ENCODE measurements at places on chromosomes 5 and 9. TPM values are rescaled to one million over a fixed set of nuclear protein-coding genes. Genes with fewer than 3 reads are reported as not detected.

- DNase-seq: peak; percentile 79
Observed at GRCh38 chr5:95822542-95823181, at the start of gene GLRX. TSS of gene GLRX (minus strand) at chr5:95822726. CDS start at chr5:95822662, 64 bp downstream.

- no peak for DNase-seq
Observed at GRCh38 chr9:37675661-37676060, 24.9 kb downstream of the FRMPD1 start.

GRCh38 chr5:149298842-149299404 lies 27.3 kb downstream of the AFAP1L1 start:
- peak; percentile 97 for DNase-seq

DNA sequence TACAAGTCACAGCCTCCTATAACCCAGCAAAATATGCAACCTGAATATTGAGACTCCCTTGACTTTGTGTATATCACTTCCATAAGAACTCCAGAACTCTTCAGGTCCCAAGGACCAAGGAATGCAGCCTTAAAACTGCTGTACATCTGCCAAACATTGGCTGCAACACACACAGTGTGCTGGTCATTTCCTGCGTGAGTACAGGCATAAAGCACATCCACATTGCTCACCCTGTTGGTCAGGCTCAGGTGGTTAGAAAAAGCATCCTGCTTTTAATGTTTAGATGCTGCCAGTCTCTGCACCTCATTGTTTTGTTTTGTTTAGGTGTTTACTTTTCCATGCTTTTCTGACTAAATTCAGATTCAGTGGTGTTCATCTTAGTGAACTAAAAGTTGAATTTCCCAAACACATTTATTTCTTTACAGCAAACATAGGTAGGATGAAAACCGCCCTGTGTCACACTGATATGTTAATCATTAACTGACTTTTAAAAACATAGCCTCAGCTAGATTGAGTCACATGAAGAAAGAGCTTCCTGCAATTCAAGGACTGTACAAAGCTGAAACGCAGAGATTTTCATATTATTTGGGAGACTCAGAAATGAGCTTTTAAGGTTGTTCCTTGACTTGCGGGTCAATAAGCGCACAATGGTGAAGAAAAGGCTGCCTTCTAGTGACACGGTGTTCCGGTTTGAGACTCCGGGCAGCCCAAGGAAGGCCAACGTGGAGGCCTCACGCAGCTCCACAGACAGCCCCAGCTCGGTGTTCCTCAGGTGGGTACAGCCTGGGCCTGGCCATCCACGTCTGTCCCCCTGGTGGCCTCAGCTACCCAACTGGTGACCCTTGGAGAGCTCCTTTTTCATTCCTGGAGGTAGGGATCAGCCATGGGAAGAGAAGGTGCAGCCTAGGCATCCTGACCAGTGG lies 52.2 kb upstream of the GRAMD2B start:
- no peak for DNase-seq

DNA sequence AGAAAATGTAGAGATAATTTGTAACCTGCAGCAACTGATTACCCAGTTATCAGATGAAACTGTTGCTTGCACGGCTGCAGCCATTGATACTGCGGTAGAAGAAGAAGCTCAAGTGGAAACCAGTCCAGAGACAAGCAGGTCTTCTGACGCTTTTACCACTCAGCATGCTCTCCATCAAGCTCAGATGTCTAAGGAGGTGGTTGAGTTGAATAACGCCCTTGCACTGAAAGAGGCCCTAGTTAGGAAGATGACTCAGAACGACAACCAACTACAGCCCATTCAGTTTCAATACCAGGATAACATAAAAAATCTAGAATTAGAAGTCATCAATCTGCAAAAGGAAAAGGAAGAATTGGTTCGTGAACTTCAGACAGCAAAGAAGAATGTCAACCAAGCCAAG lies 1.7 kb downstream of the KIF4B start:
- DNase-seq: peak; percentile 15

DNA sequence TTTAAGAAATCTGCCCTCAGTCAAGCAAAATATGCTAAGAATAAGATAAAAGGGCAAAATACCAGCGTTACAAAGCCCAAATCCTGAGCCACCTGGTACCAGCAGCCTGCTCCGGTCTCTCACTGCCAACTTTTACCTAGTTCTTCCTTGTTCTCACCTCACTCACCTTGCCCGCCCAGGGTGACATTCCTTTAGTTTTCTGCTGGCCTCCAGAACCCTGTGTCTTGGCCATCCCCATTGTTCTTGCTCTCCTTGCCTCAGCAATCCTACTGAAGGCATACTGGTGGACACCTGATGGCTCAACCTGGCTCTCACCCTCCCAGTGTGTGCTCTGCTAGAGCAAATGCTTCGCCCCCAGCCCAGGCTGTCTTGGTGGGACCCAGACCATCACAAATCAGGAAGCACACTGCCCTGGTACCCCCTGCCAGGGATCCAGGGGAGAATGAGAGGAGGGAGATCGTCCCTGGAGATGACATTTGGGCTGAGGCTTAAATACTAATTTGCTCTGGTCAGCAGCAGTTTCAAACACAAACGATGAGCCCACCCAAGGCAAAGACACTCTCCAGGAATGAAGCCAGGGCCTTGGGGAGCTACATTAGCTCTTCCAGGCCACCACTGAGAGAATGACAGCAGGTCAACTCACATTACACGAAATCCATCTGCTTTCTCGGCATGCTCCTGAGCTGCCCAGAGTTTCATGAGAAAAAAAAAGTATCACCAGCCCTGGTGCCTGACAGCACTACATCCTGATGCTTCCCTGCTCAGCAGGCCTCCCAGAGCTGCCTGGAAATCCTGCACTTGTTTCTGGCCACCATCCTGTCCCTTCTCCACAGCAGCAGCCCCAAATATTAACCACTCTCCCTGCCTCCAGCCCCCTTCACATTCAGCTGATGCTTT lies 12.2 kb upstream of the SEPTIN8 start:
- DNase-seq: no peak

DNA sequence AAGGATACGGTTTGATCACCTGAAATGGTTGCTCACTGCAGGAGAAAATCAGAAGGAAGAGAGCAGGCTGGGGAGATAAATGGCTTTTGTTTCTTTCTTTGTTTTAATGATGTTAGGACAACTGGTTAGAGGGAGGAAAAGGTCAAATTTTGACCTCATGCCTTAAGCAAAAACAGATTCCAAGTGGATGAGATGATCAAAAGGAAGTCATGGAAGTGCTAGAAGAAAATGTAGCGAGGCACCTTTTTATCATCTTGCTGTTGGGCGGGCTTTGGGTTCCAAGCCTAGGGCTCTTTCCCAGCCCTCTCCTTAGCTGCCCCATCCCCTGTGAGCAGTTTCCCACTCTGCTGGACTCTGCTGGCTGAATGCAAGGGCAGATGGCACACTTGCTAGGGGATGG lies 127.9 kb downstream of the ADAMTS2 start:
- no peak for DNase-seq

DNA sequence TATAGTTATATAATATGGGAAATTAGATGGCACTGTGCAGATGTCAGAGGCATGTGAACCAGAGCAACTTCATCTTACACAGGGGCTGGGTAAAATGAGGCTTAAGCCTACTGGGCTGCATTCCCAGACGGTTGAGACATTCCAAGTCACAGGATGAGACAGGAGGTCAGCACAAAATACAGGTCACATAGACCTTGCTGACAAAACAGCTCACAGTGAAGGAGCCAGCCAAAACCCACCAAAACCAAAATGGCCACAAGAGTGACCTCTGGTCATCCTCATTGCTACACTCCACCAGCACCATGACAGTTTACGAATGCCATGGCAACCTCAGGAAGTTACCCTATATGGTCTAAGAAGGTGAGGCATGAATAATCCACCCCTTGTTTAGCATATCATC lies 479.4 kb downstream of the TLR4 start:
- no peak for DNase-seq

GRCh38 chr9:92718086-92719001 lies 46.3 kb downstream of the BICD2 start:
- no peak for DNase-seq

- DNase-seq: peak; percentile 41
Observed at GRCh38 chr9:137085920-137086530, 760 bp upstream of the MAN1B1 start.

GRCh38 chr5:1666221-1666620 lies 133.4 kb downstream of the MRPL36 start:
- no peak for DNase-seq

DNA sequence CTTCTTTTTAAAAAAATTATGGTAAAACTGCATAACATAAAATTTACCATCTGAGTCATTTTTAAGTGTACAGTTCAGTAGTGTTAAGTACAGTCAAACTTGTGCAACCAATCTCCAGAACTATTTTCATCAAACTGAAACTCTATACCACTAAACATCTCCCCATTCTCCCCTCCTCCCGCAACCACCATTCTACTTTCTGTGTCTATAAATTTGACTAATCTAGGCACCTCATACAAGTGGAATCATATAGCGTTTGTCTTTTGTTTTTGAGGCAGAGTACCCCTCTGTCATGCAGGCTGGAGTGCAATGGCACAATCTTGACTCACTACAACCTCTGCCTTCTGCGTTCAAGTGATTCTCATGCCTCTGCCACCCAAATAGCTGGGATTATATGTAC lies 24.0 kb upstream of the EBF1 start:
- no peak for DNase-seq

DNA sequence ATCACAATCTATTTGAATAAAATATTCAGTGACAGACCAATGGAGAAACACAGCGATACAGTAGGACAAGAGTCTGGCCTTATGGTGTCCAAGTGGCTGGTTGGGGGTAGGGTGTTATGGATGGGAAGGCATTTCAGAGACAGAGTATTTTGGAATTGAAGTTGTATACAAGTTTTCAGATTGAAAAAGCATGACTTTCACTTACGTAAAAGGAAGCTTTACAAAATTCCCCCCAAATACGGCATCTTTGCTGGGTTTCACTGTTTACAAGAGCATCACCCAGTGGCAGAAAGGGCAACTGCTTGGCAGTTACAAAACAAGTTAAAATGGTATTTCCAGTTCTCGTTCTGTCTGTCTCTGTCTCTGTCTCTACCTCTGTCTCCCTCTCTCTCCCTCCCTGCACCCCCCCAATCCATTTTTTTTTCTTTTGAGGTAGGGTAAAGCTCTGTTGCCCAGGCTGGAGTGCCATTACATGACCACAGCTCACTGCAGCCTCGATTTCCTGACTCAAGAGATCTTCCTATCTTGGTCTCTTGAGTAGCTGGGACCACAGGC lies 86.2 kb downstream of the PTPN3 start:
- DNase-seq: peak; percentile 43

DNA sequence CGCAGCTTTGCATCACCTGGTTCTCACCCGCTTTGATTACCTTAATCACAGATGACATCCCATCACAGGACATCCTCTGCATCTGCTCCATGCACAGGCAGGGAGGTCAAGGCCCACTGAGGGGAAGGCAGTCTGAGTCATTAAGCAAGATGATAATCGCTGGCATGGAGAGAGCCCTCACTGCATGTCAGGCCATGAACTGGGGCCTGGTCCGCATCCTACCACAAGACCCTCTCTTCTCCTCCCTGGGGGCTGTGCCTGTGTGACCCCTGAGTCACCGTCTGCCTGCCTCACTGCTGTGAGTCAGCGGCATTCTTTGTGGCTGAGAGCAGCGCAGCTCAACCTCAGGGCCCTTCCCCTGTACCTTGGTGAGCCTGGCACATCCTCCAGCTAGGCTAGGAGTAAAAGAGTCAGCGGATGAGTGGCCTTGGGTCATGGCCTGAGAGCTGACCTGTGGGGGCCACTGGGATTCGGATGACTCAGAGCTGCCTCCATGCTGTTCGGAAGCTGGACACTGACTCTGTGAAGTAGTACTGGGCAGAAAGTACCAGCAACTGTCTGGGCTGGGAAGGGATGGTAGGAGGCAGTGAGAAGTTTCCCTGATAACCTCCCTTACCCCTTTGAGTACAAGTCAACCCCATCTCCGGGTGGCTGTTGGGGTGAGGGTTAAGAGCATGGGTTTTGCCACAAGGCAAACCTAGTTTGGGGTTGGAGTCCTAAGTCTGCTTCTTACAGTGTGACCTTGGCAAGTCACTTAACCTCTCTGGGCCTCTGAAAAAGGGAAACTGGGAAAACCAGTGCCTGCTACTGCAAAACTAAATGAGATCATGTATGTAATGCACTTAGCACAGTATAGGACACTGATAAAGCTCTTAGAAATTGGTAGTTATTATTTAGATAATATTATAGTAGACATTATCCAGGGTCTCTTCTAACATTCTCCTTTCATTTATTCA lies 14.6 kb upstream of the ARSI start:
- DNase-seq: peak; percentile 81

GRCh38 chr9:26735160-26735559 lies 157.4 kb downstream of the CAAP1 start:
- no peak for DNase-seq

- no peak for DNase-seq
Observed at GRCh38 chr5:177565046-177565445, 10.7 kb upstream of the FAM193B start.

- DNase-seq: peak; percentile 96
Observed at GRCh38 chr5:54517512-54518145, at the start of gene SNX18. TSS of gene SNX18 (plus strand) at chr5:54517759. CDS start at chr5:54517953, 194 bp downstream.

- no peak for DNase-seq
Observed at GRCh38 chr5:112968411-112969106, 8.0 kb upstream of the DCP2 start.

DNA sequence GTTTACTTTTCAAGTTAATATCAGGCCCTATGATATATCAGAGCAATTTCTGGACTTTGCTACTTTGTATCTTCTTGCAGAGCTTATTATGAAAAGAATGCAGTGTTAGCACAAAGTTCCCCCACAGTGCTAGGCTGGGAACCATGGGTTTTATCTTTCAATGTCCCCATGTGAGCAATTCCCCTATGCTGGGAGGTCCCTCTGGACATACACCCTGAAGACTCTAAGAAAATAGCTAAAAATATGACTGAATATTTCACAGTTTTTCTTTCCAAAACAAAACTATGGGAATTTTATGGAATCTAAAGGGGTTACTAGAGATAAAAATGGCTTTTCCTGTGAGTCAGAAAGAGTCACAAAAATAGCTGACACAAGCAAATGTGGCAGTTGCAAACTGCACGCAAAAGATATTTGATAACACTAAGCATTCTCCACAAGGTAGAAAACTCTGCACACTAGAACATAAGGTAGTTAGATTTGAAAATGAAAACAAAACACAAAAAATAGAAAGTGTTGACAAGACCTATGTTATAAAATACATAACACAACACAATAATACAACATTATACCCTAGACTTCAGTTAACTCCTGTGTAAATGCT lies 487.5 kb upstream of the GRIN3A start:
- DNase-seq: no peak

- peak; percentile 76 for DNase-seq
Observed at GRCh38 chr5:59299006-59299405, 594.5 kb downstream of the PDE4D start.

NTNG2 gene
- 0.05 TPM for total RNA-seq

HTR1A gene
- not detected for total RNA-seq

ANKS6 gene
- total RNA-seq: 12.6 TPM

NKD2 gene
- 0.17 TPM for total RNA-seq

LCN1 gene
- total RNA-seq: not detected

STING1 gene
- total RNA-seq: 69.6 TPM

RNF224 gene
- total RNA-seq: not detected

SEMA5A gene
- total RNA-seq: 0.17 TPM

ACSL6 gene
- 0.09 TPM for total RNA-seq

PCDHA8 gene
- not detected for total RNA-seq

ANKRD31 gene
- total RNA-seq: 0.05 TPM

All from dermis blood vessel endothelial cell (primary cell).